ENCODE measurements at places on chromosomes 5 and 9. TPM values are rescaled to one million over a fixed set of nuclear protein-coding genes. Genes with fewer than 3 reads are reported as not detected.

DNA sequence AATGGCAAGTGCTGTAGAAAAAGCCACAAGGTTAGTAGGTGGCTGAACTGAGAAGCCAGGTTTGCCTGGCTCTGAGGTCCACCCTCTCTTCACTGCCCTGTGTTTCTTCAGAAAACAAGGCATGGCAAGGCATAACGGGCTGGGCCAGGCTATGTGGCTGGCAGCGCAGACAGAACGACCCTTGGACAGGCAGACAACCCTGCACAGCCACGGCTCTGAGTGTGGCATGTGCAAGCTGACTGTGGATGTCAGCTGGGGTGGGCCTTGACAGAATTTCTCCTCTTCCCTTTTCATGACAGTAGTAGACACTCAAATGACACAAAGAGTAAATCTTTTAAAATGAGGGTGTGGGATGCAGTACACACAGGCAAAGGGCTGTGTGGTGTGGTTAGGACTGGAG, 81.7 kb downstream of the MACROH2A1 start:
- H3K4me1 ChIP-seq = no peaks in the 10 kb centered on the region
- H3K27me3 ChIP-seq = no peaks in the 10 kb centered on the region
- H3K36me3 ChIP-seq = no peaks in the 10 kb centered on the region
- peak; percentile 82 for DNase-seq

DNA sequence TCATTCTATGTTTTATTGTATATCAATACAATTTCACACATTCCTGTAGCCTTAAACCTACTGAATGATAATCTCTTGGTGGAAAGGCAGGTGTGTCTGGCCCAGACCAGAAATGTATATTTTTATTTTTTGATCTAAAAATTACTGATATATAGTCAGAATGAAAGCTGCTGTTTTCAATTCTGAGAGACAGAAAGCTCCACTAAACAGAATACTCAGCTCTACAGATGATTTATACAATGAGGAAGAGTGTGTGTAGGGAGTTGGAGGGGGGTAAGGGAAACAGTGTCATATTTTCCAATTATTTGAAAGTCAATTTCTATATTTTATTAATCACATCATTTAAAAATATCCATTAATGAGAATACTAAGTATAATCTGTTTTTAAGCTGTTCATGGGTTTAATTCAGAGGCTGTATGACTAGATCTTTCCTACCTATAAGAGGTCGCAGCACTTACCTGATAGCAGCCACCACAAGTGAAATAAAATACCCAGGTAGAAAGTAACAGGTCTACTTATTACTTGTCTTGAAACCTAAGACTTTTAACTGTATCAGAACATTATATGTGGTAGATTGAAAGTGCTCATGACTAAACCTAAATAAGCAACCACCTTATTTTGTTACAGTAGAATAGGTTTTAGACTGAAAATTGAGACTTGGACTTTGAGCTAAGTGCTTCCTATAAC, 183.4 kb downstream of the TMC1 start:
- DNase-seq = no peak
- H3K27ac ChIP-seq = no peak overlapping the region
- no peak overlapping the region for H3K4me3 ChIP-seq
- no peaks in the 10 kb centered on the region for H3K27me3 ChIP-seq
- no peaks in the 10 kb centered on the region for H3K36me3 ChIP-seq

GRCh38 chr9:19176856-19177255, 49.6 kb upstream of the PLIN2 start:
- no peaks in the 10 kb centered on the region for H3K27me3 ChIP-seq
- no peak overlapping the region for H3K27ac ChIP-seq
- no peak overlapping the region for H3K4me3 ChIP-seq
- no peak for DNase-seq
- H3K4me1 ChIP-seq = peaks cover 12% of the 10 kb centered on the region
- no peaks in the 10 kb centered on the region for H3K36me3 ChIP-seq

GRCh38 chr9:135884328-135885035, 22.9 kb downstream of the CAMSAP1 start:
- no peaks in the 10 kb centered on the region for H3K27me3 ChIP-seq
- no peaks in the 10 kb centered on the region for H3K36me3 ChIP-seq
- peaks cover 58% of the 10 kb centered on the region for H3K4me1 ChIP-seq
- no peak overlapping the region for H3K27ac ChIP-seq
- no peak for DNase-seq

DNA sequence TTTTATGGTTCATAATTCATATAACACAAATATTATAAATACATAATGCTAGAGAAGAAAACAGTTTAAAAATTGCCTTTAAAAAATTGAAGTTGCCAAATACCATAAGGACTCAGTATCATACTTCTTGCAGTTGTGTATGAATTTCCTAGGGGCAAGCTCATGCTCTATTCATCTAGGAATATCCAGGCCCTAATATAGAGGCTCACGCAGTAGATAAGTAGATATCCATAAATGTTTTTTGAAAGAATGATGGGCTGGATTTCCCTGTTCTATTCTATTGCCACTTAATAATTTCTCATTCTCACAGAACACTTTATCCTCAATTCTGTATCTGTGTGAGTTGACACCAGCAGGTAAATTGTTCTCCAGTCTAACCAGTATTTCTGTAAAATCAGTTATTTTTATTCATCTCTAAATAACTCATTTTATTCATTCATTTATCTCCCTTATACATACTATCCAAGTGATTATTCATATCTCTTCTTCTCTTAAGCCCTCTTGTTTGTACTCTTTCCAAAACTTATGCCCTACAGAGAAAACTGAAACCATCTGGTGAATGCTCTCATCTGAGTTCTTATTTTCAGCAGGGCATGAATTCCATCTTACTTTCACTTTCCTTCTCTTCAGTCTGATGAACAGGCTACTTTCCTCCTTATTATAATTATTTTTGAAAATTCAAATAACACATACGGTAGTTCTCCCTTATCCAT, 97.1 kb downstream of the SLC44A1 start:
- DNase-seq = no peak
- peaks cover 4% of the 10 kb centered on the region for H3K4me1 ChIP-seq
- no peak overlapping the region for H3K27ac ChIP-seq
- H3K27me3 ChIP-seq = no peaks in the 10 kb centered on the region

DNA sequence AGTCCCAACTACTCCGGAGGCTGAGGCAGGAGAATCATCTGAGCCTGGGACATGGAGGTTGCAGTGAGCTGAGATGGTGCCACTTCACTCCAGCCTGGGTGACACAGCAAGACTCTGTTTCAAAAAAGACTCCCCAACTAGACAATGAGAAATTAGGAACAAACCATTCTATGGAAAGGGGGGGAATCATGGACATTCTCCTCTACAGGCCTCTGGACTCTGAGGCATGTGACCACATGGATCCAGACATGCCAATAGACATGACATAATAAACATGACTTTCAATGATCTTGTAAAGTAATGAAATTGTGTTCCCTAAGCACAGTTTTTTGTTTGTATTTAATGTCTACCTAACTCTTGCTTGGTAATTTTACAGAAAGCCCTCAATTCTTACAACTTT, 8.8 kb downstream of the HOMER1 start:
- H3K4me1 ChIP-seq = peaks cover 4% of the 10 kb centered on the region
- H3K36me3 ChIP-seq = no peaks in the 10 kb centered on the region
- no peaks in the 10 kb centered on the region for H3K27me3 ChIP-seq
- H3K27ac ChIP-seq = no peak overlapping the region
- H3K4me3 ChIP-seq = no peak overlapping the region
- DNase-seq = no peak

DNA sequence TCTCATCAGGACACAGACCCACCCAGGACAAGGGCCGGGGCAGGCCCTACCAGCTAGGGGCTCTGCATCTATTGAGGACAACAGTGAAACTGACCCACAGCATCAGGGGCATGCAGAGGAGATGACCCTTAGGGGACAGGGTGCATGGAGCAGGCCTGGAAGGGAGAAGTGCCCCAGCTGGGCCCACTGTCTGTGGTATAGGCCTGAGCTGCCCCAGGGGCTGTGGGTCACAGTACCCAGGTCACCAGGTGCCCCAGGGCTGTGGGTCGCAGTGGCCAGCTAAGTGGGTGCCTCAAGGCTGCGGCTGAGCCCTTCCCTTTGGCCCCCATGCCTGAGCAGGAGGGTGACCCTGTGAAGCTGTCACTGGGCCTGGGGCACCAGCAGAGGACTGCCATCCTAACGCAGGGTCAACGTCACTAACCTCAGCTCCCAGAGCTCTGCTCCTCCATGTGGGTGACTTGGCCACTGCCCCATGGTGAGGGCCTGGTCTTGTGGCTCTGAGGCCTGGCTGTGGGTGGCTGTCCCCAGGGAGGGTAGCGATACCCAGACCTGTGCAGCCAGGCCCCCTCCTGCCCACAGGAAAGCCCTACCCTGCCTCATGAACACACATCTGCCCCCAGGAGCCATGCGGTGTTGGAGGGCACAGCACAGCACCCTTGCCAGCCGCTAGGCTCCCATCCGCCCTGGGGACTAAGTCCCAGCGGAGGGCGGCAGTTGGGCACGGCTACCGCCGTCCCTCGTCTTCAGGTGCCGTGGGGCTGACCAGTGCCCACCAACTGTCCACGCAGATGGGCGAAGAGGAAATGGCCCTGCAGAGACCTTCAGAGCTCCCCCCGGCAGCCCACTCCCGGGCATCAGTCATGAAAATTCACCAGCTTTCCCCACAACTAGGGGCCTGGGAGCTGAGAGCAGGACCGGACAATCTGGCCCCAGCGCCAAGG, 4.9 kb downstream of the EDF1 start:
- no peak for DNase-seq
- no peak overlapping the region for H3K27ac ChIP-seq
- H3K4me3 ChIP-seq = no peak overlapping the region
- H3K36me3 ChIP-seq = peaks cover 35% of the 10 kb centered on the region
- peaks cover 34% of the 10 kb centered on the region for H3K4me1 ChIP-seq

- no peak overlapping the region for H3K27ac ChIP-seq
- no peaks in the 10 kb centered on the region for H3K36me3 ChIP-seq
- H3K4me1 ChIP-seq = no peaks in the 10 kb centered on the region
These were observed 396.5 kb downstream of the ZNF608 start for GRCh38 chr5:124349931-124350330.

- H3K27ac ChIP-seq = no peak within 1 kb of the TSS
- peaks cover 2% of the 10 kb centered on the region for H3K27me3 ChIP-seq
These were observed at the start of gene FAM163B for GRCh38 chr9:133609311-133610098. Gene FAM163B, minus strand, starts transcription at chr9:133609389. Its CDS starts 29,166 bp downstream, at chr9:133580223.

GRCh38 chr9:11374926-11375325, 762.1 kb upstream of the PTPRD start:
- no peak overlapping the region for H3K4me3 ChIP-seq
- no peaks in the 10 kb centered on the region for H3K27me3 ChIP-seq
- no peak for DNase-seq
- no peaks in the 10 kb centered on the region for H3K4me1 ChIP-seq
- no peaks in the 10 kb centered on the region for H3K36me3 ChIP-seq
- H3K27ac ChIP-seq = no peak overlapping the region

DNA sequence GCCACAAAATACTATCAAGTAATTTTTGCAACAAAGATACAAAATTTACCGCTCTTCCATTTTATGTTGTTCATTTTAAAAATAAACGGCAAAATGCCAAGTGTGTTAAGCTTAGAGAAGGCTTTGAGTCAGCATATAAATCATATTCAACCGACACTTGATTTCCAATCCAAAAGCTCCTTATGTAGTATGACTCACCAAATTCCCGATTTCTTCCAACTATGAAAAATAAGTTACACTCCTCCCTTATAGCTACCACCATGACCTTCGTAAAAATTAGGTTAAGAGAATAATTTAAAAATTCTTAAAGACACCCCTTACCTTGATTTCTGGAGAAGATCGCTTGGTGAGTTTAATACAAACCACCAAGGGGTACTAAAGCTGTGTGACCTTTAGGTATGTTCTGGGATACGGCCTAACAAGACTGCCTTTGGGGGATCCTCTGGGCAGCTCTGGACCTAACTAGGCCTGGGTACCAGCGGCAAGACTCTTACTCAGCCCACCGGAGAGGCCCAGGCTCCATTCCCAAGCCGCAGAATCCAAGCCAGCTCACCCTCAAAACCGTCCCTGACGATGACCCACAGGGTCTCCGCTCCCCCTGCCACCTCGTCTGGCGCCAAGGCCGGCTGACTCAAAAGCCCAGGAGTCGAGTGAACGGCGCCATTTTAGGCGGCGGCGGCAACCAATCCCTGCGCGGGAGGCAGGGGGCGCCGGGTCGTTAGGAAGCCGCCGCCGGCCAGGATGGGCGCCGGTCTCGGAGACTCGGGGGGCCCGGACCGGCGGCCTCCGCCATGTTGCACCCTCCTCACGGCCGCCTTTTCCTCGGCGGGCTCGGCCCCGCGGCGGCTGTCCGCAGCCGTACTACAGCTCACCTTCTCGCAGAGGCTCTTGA, 739 bp downstream of the PPP2CA start:
- H3K27me3 ChIP-seq = no peaks in the 10 kb centered on the region
- H3K36me3 ChIP-seq = no peaks in the 10 kb centered on the region
- H3K4me3 ChIP-seq = peak overlapping the region; percentile 100
- DNase-seq = no peak
- H3K27ac ChIP-seq = peak overlapping the region; percentile 100

DNA sequence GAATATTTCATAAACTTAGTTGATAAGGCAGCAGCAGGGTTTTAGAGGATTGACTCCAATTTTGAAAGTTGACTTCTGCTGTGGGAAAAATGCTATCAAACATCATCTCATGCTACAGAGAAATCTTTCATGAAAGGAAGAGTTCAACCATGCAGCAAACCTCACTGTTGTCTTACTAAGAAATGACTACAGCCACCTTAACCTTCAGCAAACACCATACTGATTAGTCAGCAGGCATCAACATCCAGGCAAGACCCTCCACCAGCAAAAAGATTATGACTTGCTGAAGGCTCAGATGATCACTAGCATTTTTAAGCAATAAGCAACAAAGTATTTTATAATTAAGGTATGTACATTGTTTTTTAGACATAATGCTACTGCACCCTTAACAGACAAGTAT, 7.6 kb downstream of the TMEM174 start:
- H3K4me1 ChIP-seq = no peaks in the 10 kb centered on the region
- DNase-seq = no peak
- no peaks in the 10 kb centered on the region for H3K36me3 ChIP-seq
- H3K4me3 ChIP-seq = no peak overlapping the region

DNA sequence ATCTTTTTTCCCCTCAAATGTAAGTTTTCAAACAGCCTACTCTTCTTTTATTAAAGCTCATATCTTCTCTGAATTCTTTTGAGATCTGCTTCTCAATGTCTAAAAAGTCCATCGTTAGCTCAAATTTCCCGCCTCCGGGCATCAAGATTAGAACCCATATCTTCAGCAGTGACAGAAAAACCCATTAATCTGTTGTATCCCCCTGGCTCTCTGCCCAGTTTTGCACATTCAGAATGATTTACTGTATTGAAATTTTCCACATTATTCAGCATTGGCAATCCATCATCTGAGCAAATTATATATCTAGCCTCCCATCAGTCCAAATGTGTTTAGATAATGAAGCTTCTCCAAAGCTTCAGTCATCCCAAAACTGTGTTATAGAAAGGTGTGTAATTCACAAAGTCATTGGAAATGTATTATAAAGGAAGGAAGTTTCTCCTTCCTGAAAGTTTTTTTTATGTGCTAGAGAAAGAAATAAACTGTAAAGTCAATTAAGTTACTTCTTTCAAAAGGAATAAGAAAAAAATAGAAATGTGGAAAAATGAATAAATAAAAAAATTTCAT, 849.9 kb downstream of the MAT2B start:
- no peaks in the 10 kb centered on the region for H3K36me3 ChIP-seq
- H3K4me1 ChIP-seq = no peaks in the 10 kb centered on the region

OCLN gene
- total RNA-seq = 4.2 TPM

DDX4 gene
- not detected for total RNA-seq

PKD2L2 gene
- 0.39 TPM for total RNA-seq

STC2 gene
- total RNA-seq = 72.4 TPM

DMAC1 gene
- total RNA-seq = 17.4 TPM

BTNL3 gene
- not detected for total RNA-seq

RNF20 gene
- total RNA-seq = 32.1 TPM
